NCI-H748 treated with DMSO at 0.1 percent for 48 hours (cell line): ENCODE measurements at places on chromosomes 4 and X.

DNA sequence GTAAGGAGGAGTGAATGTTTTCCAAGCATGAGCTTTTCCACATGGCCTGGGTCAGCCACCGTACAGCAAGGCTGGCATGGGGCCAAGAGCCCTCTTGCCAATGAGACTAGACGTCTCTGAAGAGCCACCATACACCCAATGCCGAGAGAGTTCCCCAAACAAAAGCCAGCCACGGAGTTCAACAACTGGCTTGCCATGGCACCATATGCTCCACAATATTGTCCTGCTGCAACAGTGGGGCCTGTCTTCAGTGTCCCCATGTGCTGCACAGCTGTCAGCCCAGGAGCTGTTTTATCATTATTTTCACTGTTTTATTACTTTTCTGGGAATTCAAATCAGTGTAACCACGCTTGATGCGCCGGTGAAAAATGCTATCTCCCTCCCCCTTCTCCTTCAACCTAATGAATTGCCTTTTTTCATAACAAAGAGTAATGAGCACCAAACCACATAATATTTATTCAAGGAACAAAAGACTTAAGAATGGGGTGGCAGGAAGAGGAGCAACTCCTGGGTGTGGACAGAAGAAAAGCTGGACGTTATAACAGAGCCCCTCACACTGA lies 18.4 kb downstream of the MAML3 start:
- DNase-seq = peak; percentile 43

GRCh38 chr4:120694973-120695372 lies 227.6 kb downstream of the PRDM5 start:
- no peak for DNase-seq

DNA sequence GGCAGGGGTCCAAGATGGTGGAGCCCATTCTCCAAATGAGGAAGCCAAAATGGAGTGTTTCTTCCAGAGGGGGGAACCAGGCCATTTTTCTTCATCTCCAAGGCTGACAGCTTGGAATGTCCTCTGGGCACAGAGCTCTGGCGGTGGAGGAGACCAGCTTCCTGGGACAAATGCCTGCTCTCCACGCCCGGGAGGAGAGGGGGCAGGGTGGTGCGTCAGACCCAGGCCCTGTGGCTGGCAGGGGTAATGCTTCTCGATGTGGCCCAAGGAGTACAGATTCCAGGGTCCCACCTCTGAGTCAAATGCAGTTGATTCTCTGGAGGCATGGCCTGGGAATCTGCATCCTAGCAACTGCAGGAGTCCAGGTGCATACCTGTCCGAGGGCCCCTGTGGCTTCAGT lies 44.6 kb upstream of the ADRA2C start:
- no peak for DNase-seq

DNA sequence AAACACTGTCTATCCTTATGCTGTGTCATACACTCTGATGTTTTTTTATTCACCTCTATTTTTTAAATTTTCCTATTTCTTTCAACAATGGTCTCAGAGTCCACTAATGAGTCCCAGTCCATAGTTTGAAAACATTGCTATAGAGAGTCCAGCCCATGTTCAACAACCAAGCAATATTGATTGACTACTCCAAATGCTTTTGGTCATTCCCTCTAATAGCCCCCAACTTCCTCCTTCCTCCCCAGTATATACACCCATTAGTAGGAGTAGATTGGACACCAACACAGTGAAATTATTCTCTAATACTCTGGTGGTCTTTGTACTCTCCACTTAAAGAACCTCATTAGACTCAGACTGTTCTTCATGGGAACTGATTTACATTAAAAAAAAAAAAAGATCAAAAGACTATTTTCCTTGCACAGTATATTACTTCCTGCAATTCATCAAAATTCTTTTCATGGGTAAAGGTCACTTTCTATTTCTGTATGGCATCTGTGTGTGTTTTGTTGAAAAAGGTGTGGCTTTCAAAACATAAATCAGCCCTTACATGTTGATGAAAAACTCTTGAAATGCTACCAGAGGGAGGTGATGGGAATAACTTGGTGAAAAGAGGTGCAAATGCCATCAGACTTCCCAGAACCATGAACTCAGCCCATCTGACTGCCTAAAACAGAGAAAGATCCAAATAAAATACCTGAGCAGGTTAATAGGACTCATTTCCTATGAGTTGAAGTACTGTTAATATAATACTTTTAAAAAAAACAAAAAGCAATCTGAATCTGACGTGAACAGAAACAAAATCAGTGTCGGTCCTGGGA lies 250.3 kb upstream of the KLF3 start:
- DNase-seq = no peak

GRCh38 chr4:96642490-96642889 lies 802.6 kb downstream of the PDHA2 start:
- DNase-seq = no peak

DNA sequence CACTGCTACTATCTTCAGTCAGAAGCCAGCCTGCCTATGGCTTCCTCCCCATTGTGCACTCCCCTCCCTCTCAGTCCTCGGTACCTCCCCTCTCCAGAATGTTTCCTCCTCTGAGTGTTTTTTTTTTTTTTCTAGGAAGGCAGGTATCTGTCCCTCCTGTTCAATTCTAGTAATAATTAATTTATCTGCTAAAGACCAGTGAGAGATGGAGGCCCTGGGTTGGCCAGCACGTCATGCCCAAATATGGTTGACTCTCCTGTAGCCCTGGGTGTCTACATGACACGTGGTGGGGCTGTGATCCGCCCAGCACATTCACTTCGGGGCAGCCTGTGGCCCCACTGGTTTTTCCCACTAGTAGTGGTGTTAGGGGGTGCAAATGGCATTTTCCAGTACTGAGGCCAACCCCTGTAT lies 1.8 kb downstream of the FLNA start:
- DNase-seq = no peak

GRCh38 chr4:146458594-146458993 lies 63.1 kb downstream of the SLC10A7 start:
- no peak for DNase-seq

DNA sequence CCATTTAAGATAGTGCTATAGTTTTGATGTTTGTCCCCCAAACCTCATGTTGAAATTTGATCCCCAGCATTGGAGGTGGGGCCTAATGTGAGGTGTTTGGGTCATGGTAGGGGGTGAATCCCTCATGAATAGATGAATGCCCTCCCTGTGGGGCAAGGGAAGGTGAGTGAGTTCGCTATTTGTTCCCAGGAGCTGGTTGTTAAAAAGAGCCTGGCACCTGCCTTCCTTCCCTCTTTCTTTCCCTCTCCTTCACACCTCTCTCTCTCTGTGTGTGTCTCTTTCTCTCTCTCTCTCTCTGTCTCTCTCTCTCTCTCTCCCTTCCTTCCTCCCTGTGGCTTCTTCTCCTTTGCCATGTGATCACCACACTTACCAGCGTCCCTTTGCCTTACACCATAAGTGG lies 160.7 kb downstream of the AASDH start:
- DNase-seq = no peak

- no peak for DNase-seq
Measured at GRCh38 chr4:142473218-142473959, 372.7 kb downstream of the INPP4B start.

DNA sequence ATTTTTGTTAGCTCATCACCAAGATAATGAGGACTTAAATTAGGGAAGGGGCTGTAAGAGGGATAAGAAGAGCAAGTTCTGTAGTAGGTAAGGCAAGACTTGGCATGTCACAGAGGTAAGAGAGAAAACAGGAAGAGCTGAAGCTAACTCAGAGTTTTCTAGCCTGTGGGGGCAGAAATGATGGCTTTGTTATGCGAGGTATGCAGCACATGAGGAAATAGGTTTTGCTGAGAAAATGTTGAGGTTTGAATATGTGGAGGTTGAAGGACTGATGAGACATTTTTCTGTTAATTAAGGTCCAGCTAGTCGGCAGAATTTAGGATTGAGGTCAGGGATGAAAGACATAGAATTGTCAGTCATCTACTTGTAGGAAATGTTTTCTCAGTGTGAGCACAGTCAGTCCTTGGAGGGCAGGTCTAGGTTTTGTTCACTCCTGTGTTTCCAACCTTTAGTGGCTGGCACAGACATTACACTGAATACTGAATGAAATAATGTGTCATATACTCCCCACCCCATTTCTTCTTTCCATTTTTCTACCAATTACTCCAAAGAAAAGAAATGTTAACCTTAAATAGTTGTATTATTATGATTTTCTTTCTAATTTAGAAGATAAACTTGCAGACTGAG lies 154.0 kb upstream of the AADAT start:
- no peak for DNase-seq

- no peak for DNase-seq
Measured at GRCh38 chrX:45322820-45323219, 122.1 kb upstream of the DIPK2B start.

DNA sequence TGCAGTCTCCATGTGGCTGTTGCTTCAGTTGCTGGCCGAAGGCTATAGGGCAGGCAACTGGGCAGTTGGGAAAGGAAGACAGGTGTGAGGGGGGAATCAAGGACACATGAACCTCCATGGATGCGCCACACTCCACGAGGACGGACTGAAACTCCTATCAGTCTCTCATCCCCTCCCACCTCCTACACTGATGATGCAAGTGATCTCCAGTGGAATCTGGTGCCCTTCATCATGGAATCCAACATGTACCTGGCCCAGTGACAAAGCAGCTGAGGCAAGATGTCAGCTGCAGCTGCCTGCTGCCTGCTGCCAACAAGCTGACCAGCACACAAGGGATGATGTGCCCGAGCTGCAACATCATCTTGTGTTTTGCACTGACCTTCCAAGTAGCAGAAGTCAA lies 26.0 kb upstream of the MGST2 start:
- no peak for DNase-seq

DNA sequence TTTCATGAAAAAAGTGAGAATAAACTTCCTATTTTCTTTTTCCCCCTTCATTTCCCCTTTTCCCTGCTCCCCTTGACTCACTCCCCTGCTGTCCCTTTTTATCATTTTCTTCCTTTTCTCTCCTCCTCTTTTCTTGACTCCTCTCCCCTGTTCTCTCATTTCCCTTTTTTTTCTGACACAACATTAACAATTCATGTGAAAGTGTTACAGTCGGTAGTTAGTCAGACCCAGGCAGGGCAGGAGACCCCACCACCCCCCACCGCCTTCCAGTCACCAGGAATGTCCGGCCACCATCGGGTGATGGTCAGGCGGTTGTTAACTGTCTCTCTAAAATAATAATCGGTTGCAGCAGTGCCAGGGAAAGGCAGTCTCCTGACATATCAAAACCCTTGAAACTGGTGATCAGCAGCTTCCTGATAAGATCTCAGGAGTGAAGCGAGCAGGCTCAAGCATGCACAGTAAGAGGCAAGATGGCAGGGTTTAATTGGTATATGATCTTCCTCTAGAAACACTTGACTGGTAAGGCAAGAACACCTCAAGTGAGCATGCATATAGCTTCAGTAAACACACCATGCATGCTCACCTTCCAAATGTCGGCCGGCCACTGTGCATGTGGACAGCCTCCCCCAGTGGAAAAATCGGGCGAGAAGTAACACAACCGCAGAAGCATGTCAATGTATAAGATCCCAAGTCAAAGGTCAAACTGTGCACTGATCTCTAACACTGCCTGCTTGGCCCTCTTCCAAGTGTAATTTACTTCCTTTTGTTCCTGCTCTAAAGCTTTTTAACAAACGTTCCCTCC lies 191.4 kb downstream of the NDST4 start:
- peak; percentile 77 for DNase-seq

- DNase-seq = no peak
Measured at GRCh38 chr4:87884976-87885549, 52.3 kb downstream of the MEPE start.

- no peak for DNase-seq
Measured at GRCh38 chr4:31005037-31005436, 284.9 kb downstream of the PCDH7 start.

DNA sequence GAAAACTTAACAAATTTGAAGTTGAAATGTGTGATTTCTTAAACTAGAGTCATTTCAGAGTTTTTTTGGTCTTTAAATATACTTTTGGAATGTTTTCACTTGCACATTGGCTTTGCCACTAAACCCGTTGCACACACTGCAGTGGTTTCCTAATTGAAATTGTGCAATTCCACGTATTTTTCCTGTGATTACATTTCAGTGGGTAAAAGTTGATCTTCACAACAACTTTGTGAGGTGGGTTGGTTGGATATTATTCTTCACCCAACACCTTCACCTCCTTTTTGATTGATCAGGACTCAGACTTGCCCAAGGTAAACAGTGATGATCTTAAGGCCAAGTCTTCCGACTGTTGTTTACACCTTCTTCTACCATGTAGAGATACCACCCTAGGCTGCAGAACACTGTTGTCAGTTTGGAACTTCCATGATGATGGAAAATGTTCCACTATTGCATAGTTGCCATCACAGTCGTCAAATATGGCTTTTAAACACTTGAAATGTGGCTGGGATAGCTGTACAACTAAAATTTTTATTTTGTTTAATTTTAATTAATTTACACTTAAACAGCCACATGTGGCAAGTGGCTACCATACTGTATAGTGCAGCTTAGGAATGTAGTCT lies 13.7 kb downstream of the SEPTIN11 start:
- DNase-seq = no peak
